ENCODE measurements at places on chromosomes 12 and 14. TPM values are rescaled to one million over a fixed set of nuclear protein-coding genes. Genes with fewer than 3 reads are reported as not detected.

The SPTB gene
- total RNA-seq = 0.08 TPM

The PSMA6 gene
- total RNA-seq = 188 TPM

The HPD gene
- total RNA-seq = 0.28 TPM

The HOXC6 gene
- total RNA-seq = 1.6 TPM

The OTUB2 gene
- 5.5 TPM for total RNA-seq

The LMO3 gene
- total RNA-seq = 0.24 TPM

The KLRC2 gene
- total RNA-seq = 0.60 TPM

The NRIP2 gene
- 0.08 TPM for total RNA-seq

The ABCD2 gene
- total RNA-seq = 0.12 TPM

The CCDC184 gene
- 0.20 TPM for total RNA-seq

The BMP4 gene
- total RNA-seq = 2.0 TPM

The KRT74 gene
- 0.12 TPM for total RNA-seq

The OR4K13 gene
- not detected for total RNA-seq

The IFNG-AS1 gene
- not detected for total RNA-seq

The HECTD4 gene
- 30.5 TPM for total RNA-seq

The GABARAPL1 gene
- total RNA-seq = 8.1 TPM

The PABPN1 gene
- 77.7 TPM for total RNA-seq

The WSB2 gene
- total RNA-seq = 86.7 TPM

The CMAS gene
- total RNA-seq = 51.1 TPM

The ANG gene
- 2.3 TPM for total RNA-seq

The SIRT4 gene
- total RNA-seq = 0.64 TPM

The HOXC9 gene
- total RNA-seq = 1.2 TPM

The ACOT6 gene
- total RNA-seq = not detected

The C12orf54 gene
- total RNA-seq = 8.5 TPM

The TMPRSS12 gene
- not detected for total RNA-seq

The RHEBL1 gene
- total RNA-seq = 0.44 TPM

The CMKLR1 gene
- total RNA-seq = 0.56 TPM

The MAP1LC3B2 gene
- 2.3 TPM for total RNA-seq

The CD69 gene
- total RNA-seq = 0.68 TPM

The KCNJ8 gene
- total RNA-seq = 1.1 TPM

The SLC5A8 gene
- total RNA-seq = not detected

The NKX2-1 gene
- total RNA-seq = not detected

The ADCK1 gene
- 4.3 TPM for total RNA-seq

The PRKD1 gene
- total RNA-seq = 0.56 TPM

All from esophagus mucosa (tissue), 1 donor.